ENCODE measurements at places on chromosomes 16 and 17. TPM values are rescaled to one million over a fixed set of nuclear protein-coding genes. Genes with fewer than 3 reads are reported as not detected.

PAQR4 gene
- 29.4 TPM for total RNA-seq

SMIM36 gene
- total RNA-seq, result not detected

NATD1 gene
- 3.7 TPM for total RNA-seq

MYADML2 gene
- total RNA-seq, result not detected

Measured in A549 treated with CpdA at 1 μM for 4 hours (cell line).